Midbrain (tissue), 1 donor: ENCODE measurements at places on chromosomes 4 and X.

GRCh38 chr4:55340266-55340665 is 5.8 kb upstream of the SRD5A3 start:
- no peak for DNase-seq

- no peak for DNase-seq
Observed at GRCh38 chr4:37490391-37491347, 195.5 kb downstream of the RELL1 start.

DNA sequence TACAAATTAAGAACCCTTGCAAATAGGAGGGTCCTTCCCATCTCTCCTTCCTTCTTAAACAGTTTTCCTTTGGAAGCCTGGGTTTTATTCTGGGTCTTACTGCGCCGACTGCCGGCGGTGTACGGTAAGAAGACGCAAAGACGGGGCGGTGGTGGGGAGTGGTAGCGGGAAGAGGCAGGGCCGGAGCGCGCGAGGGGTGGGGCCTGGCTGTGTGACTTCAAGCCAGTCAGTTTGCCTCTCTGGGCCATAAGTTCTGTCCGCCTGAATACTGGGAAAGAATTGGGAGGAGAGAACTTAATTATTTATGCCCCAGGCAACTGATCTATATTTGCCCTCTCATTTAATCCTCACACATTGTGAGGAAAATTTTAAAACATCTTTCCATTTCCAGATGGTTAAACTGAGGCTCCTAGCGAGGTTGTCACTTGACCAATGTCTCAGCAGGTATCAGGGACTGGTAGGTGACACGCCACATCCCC is 726 bp upstream of the KANTR start:
- DNase-seq: peak; percentile 36

GRCh38 chr4:137997496-137997895 is 244.7 kb downstream of the SLC7A11 start:
- DNase-seq: no peak

DNA sequence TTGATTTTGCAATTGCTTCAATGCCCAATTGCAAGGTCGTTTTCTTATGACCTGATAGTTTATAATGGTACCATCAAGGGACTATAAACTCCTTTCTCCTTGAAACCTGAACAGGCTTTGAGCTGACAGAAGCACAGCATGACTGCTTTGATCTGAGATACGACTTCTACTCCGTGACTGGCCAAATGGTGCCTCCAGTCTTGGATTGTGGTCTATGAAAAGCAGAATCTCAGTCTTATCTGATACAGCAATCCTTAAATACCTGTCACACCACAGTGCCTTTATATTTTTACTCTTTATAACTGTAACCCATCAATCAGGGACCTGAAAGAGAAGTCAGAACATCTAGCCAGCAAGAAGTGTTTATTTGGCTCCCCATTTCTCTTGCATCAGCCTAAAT is 93.1 kb downstream of the DOCK11 start:
- no peak for DNase-seq

GRCh38 chrX:94914235-94914634 is 1240.2 kb downstream of the FAM133A start:
- no peak for DNase-seq

DNA sequence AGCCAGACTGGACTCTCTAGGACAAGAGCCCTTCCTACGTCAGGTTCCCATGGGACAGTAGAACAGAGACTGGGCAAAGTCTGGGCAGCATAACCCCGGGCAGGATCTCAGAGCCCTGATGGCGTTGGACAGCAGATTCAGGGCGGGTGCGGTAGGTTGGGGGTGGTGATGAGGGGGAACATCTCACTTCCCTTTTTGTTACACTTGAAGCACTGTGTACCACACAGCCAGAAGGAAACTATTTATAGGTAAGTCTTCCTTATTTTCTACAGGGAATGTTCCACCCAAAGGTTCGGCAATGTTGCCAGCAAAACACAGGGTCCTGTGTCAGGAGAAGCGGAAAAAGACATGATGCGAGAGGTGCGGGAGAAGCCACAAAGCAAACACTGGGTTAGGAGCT is 54.3 kb downstream of the TSC22D3 start:
- DNase-seq: no peak

GRCh38 chr4:6647582-6648230 is 7.2 kb downstream of the MRFAP1 start:
- no peak for DNase-seq

GRCh38 chr4:113872426-113873260 is 106.8 kb downstream of the ARSJ start:
- no peak for DNase-seq

- no peak for DNase-seq
Observed at GRCh38 chr4:54308110-54308509, 79.0 kb downstream of the PDGFRA start.
